ENCODE measurements at places on chromosomes 5 and 9.

DNA sequence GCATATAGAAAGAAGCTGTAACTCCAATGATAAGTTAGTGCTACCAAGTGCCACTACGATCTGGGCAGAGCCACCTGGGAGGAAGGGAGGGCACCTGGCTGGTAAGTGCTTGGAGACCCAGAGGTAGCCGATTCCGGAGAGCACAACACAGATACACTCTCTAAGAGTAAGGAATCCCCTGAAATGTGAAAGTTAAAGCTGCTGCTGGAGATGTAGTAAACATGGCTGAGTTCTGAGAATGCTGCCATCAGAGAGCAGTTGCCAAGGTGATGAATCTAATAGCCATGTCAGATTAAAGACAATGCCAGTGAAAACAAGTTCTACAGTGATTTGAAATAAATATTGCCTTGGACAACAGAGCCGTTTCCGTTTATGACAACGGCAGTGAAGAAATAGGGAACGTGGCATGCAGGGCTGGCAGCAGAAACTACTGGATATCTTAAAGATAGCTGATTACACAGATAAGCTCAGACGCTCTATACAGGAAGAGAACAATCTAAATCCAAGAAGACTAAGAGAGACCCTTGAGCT lies 561.2 kb upstream of the C9orf72 start:
- no peak for DNase-seq

GRCh38 chr5:100566382-100567141 lies 31.4 kb downstream of the FAM174A start:
- no peak for DNase-seq

- no peak for DNase-seq
Measured at GRCh38 chr9:98406469-98406868, 151.0 kb upstream of the TBC1D2 start.

- no peak for DNase-seq
Measured at GRCh38 chr9:31847963-31848362, 536.5 kb upstream of the ACO1 start.

DNA sequence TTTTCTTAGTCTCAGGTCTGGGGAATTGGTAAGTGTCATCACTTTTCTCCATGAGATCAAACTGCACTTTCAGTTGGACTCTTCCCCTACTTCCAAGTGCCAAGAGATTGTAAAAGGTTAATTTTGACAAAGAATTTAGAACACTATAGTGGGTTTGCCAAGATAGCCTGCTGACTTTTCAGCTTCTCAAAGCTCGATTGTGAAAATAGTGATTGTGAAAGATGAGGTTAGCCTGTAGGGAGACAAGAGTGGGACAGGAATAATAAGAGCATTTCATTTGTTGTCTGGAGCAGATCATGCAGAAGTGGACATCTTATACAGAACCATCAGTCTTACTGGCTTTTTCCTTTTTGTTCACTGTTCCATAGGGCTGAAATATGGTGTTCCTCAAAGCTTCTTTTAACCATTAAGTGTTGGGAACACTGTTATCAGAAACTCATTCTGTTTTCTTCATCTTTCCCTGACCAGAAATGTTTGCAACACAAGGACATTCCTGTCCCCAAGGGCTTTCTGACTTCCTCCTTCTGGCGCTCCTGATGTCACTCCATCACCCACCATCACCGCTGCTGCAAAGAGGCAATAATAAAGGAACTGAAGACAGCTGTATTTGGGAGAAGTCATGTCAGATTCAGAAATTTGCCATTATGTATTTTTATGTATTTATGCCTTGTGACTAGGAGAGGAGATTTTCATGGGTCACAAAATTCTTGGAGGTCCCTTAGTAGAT lies 11.6 kb upstream of the SPTAN1 start:
- DNase-seq: no peak

GRCh38 chr5:19701731-19702130 lies 286.3 kb downstream of the CDH18 start:
- no peak for DNase-seq

GRCh38 chr5:149518620-149519019 lies 32.6 kb downstream of the CSNK1A1 start:
- DNase-seq: no peak

- DNase-seq: no peak
Measured at GRCh38 chr5:157533011-157533481, 42.5 kb downstream of the ADAM19 start.

DNA sequence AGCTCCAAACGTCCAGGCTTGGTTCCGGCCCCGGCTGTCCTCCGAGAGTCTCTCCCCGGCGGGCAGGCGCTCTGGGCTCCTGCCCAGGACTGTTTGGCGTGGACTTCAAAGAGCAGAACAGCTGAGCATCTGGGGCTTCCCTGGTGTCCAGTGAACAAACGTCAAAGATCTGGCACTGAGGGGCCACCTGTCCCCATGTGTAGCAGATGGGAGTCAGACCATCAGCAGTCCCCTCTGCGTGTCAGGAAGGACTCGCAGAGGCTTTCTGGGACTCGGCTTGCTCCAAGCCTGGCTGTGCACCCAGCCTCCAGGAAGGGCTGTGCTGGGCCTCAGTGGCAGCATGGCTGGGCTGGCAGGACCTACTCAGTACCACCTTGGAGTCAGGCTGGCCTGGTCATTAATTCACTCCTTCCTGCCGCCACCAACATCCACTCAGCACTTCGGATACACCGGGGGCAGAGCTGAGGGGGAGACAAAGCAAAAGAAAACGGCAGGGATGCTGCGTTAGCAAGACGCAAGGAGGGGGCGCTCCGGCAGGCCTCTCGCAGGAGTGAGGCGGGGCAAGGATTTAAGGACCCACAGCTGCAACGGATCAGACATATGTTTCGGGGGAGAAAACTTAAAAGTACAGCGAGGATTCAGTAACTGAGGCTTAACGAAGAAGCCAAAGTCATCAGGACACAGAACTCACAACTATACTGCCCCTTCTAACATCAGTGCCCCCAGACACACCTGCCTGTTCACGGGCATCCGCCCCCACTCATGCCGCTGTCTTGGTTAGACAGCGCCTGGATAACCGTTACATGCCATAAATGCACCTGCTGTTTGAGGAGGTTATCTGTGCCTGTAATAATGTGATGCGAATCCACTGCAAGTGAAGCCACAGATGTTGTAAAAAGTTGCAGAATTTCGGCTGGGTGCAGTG lies 164.5 kb upstream of the PHYKPL start:
- DNase-seq: no peak

GRCh38 chr5:53113947-53114346 lies 4.4 kb upstream of the MOCS2 start:
- DNase-seq: no peak

GRCh38 chr5:2022436-2022835 lies 139.7 kb upstream of the IRX4 start:
- no peak for DNase-seq

DNA sequence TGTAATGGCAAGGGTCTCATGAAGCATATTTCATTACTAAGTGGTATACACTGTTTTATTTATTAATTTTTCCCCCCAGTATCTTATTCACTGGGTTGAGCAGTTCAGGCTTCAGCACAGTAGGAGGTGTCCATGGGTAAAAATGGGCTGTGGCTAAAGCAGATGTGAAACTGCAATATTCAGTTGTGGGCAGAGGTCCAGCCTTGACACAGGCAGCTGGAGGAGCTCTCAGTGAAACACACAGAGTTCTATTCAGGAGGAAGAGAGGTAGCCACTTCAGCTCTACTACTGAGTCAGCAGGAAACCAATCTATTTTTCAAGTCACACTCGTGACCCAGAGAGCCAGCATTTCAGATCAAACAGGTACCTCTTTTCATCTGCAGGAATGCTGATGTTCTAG lies 418.3 kb downstream of the CDH10 start:
- DNase-seq: peak; percentile 12

- DNase-seq: no peak
Measured at GRCh38 chr9:73160868-73161267, 9.2 kb downstream of the ANXA1 start.

DNA sequence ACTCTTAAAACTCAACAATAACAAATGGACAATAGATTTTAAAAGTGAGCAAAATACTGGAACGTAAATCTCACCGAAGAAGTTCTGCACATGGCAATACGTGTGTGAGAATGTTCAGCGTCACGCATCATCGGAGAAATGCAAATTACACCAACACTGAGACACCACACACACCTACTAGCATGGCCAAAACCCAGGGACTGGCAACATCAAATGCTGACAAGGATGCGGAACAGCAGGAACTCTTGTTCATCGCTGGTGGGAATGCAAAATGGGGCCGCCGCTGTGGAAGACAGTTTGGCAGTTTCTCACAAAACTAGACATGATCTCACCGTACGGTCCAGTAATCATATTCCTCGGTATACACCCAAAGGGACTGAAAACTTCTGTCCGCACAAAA lies 21.6 kb upstream of the CLPTM1L start:
- DNase-seq: no peak

GRCh38 chr5:179727106-179727505 lies 5.5 kb upstream of the MAML1 start:
- no peak for DNase-seq

DNA sequence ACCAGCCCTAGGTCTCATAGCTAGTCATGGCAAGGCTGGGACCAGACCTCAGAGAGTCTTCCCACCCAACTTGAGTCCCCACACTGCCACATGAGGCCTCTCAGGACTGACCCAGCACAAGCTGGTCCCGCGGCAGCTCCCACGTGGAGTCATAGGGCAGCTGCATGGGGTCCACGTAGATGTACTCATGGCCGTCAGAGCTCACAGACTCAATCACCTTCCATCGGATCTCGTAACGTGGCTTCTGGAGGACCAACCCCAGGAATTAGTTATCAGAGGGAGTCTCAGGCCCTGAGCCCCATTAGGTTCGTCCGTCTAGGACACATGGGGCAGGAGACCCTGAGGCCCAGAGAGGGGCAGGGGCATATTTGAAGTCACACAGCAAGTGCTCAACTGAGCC lies 30.3 kb downstream of the PDGFRB start:
- no peak for DNase-seq

DNA sequence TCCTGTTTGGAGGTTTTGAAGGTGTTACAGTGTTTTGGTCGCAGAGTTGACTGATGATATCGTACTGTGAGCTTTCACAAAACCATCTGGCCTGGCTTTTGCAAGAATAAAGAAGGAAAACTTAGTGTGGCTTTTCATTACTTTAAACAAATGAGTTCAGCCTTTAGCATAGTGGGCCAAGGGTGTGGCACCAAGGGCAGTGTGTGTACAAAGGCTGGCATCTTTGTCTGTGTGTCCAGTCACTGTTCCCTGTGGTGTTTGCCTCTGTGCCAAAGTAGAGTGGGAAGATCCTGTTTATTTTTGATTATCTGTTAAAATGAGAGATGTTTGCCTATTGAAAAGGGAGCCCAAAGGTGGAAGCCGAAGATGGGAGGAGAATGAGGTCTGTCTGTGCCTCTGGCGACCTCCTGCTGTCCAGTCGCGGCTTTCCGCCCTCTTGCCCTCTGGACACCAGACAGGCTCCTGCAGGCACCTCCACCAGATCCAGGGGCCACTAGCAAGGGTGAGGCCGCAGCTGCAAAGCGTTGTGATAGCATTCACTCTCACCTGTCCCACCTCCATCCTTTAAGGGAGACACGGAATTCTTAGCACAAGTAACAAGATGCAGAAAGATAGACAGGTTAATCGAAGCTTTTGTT lies 113.7 kb downstream of the TRIO start:
- no peak for DNase-seq

GRCh38 chr5:110323832-110324231 lies 402.6 kb downstream of the TMEM232 start:
- no peak for DNase-seq

DNA sequence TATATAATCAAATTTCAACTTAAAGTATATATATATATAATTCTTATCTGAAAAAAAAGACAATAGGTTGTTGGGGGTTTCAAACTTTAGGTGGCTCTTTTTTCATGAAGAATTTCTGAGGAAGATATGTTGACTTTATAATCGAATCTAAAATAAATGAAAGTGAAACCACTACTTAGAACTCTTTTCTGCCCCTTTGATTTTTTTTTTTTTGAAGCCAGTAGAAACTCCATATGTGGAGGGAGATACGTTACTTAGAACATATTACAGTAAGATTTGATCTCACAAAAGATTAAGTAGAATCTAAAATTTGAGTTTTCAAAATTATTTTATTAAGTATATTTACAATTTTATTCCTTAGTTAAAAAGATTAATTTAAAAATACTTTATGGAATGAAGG lies 96.9 kb downstream of the ATG10 start:
- DNase-seq: no peak

GRCh38 chr5:126107381-126107780 lies 315.8 kb upstream of the GRAMD2B start:
- DNase-seq: no peak

DNA sequence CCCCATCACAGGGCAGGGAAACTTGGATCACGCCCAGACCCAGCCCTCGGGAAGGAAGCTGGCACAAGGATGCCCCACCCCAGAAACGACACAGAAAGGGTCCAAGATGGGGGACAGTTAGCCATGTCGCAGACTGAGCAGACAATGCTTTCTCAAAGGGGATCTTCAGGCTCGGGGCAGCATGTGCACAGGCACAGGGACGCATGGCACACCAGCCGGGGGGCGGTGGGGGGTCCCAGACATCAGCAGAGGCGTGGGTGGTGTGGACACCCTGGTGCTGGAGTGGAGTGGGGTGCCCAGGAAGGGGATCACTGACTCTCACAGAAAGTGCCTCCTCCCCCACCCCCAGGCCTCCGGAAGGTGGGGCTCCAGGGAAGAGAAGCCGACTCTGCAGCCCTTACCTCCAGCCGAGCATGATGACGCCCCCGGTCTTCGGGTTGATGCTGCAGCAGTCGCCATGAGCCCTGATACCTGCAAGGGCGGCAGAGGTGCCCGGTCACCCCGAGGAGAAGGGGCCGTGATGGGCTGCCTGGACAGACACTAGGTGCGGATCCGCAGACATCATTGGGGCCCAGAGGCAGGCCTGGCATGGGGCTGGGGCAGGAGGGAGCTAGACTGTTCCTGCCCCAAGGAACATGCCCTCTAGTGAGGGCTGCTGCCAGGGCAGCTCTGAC lies 44.5 kb upstream of the ZNF354A start:
- DNase-seq: no peak
